Fibroblast of skin of left quadriceps (primary cell): ENCODE measurements at places on chromosomes 6 and 20.

GRCh38 chr6:122072014-122072647, 327.3 kb upstream of the HSF2 start:
- no peak for DNase-seq

- DNase-seq = no peak
Observed at GRCh38 chr20:63072991-63073737, 66.4 kb upstream of the BHLHE23 start.

DNA sequence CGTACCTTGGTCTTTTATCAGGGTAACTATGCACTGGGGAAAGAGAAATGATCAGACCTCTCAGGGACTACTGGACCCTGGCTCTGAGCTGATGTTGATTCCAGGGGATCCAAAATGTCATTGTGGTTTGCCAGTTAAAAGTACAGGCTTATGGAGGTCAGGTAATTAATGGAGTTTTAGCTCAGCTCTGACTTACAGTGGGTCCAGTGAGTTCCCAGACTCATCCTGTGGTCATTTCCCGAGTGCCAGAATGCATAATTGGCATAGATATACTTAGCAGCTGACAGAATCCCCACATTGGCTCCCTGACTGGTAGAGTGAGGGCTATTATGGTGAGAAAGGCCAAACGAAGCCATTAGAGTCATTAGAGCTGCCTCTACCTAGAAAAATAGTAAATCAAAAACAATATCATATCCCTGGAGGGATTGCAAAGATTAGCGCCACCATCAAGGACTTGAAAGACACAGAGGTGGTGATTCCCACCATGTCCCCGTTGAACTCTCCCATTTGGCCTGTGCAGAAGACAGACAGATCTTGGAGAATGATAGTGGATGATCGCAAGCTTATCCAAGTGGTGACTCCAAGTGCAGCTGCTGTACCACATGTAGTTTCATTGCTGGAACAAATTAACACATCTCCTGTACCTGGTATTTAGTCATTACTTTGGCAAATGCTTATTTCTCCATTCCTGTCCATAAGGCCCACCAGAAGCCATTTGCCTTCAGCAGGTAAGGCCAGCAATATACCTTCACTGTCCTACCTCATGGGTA, 152.4 kb downstream of the THBS2 start:
- DNase-seq = no peak

DNA sequence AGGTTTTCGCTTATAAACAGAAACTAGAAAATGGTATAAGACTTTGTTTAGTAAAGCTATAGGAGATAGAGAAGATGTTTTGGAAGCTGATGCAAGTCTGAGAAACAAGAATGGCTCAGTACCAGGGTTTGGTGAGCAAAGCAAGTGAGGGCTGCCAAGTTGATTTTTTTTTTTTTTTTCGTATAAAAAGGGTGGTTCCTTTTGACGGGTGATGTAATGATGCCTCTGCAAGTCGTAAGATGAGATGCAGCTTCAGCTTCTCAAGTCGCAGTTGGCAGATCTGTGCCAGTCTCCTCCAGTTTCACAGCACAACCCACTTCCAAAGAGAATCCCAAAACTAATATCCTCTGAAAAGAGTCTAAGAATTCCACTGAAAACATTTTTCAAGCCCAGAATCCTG, 252.8 kb upstream of the CDH4 start:
- no peak for DNase-seq

GRCh38 chr6:97186416-97186999, 96.5 kb downstream of the MMS22L start:
- DNase-seq = peak; percentile 35

DNA sequence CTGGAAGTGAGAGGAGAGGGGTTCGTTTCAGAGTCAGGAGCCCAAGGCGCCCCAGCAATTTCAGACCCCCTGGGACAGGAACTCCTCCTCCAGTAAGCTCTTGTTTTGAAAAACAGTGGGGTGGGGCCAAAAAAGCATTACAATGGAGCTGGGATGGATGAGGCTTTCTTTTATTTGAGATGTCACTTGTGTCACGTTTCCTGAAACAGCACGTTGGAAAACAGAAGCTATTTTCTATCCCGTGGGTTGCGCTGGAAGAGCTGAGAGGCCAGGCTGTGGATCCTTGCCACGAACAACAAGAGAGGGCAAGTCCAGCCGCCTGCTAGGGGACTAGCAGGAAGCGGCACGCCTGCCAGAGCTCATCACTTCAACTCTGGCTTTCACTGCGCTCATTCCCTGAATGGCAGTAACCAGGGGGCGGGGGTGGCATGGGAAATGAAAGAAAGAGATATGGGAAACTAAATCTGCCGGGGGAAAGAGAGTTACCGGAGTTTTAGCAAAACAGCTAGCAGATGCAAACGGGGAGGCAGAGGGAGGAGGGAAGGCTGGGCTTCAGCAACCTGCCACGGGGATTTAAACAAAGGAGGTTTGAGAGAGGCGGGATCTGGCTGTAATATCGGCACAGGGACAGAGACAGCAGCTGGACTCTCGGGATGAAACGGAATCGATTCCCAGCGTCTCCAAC, 34.6 kb downstream of the GCNT2 start:
- DNase-seq = no peak

GRCh38 chr6:31121131-31121790, 1.0 kb upstream of the CDSN start:
- no peak for DNase-seq

GRCh38 chr6:129402244-129402643, 307.7 kb downstream of the ARHGAP18 start:
- no peak for DNase-seq

GRCh38 chr6:100464162-100464851, 414 bp downstream of the SIM1 start:
- DNase-seq = no peak

- no peak for DNase-seq
Observed at GRCh38 chr6:37503309-37503965, 3.7 kb upstream of the CCDC167 start.

DNA sequence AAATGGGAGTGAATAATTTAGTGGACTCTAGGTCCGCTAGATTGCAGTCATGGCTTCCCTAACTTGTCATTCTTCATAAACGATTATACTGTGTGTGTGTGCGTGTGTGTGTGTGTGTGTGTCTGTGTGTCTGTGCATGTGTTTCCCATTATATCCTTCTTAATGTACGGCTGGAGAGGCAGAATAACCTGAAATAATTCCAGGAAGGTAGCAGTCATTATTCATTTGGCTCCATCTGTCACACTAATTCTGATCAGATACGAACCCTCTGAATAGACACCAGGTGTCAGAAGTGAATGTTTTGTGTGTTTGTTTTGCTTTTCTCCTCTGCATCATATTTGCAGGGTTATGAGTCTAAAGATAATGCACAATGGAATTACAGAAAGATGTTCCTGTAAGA, 372.9 kb downstream of the DOK5 start:
- no peak for DNase-seq

DNA sequence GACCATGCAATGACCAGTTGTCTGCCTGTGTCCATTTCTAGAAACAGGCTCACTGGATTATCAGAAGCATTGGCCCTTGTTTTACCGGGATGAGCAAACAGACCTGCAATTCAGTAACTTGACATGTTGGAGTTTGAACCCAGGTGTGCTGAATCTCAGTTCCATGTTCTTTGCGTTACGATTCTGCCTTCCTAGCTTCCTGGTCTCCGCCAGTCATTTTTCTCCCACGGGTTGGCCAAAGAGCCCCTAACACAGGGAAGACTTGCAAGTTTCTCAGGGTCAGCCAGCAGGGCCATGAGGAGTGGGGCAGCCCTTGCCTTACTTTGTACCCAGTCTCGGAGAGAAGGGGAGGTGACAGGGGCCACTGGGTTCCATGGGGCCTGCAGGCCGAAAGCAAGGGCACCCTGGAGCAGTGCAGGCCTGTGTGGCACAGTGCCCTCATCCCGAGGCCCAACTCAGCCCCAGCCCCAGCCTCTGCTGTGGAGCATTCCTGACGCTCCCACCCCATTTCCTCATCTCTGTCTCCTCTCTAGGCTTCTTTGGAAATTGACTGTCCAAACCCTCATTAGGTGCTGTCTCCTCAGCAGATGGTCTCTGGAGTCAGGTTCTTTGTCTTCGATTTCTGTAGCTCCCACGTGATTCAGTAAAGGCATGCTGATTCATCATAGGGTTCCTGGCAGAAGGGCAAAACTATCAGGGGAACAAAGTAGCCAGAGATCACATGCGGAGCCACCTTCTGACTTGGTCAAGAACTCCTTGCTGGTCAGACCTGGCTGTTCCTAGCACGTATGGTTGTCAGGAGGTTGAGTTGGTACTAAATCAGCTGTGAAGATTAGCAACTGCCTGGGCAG, 23.6 kb downstream of the CDS2 start:
- DNase-seq = no peak

DNA sequence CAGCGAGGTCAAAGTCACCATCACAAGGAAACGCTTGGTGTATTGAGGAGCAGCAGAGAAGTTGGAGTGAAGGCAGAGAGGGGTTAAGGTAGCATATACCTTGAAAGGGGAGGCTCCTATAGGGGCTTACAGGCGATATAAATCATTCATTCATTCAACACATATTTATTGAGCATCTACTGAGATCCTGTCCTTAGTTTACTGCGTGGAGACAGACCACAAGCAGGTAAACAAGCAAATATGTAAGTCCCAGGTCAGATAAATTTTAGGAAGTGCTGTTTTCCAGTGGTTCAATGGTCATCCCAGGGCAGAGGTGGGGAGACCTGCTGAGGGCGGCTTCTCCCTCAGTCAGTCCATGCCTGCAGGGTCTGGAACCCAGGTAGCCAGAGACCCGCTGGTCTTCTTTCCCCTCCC, 761 bp upstream of the DNMT3B start:
- no peak for DNase-seq

DNA sequence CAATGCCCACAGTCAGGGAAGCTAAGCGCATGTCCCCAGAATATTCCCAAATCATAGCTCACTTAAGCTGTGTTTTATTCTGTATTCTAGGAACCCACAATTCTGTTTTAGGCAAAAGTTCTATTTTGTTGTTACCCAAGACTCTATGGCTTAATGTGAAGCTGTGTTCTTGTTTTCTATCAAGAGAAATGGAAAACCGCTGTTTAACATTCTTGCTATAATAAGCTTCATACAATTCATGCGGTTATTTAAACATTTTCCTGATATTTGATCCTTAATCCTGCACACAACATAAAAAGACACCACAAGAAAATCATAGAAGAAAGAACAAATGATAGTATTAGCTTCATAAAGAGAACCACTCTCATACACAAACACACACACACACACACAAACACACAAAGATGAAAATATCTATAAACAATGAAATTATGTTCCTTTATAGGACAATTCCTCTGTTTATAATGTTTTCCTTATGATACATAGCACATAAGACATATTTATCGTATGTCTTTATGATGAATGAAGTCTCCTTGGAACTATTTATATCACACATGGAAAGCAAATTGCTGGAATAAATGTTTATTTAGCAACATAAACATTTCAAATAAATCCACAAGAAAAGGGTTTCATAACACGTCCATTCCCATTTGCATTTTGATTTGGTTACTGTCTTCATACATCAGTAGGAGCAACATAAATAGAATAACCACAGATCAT, 16.4 kb upstream of the COL21A1 start:
- DNase-seq = peak; percentile 54

DNA sequence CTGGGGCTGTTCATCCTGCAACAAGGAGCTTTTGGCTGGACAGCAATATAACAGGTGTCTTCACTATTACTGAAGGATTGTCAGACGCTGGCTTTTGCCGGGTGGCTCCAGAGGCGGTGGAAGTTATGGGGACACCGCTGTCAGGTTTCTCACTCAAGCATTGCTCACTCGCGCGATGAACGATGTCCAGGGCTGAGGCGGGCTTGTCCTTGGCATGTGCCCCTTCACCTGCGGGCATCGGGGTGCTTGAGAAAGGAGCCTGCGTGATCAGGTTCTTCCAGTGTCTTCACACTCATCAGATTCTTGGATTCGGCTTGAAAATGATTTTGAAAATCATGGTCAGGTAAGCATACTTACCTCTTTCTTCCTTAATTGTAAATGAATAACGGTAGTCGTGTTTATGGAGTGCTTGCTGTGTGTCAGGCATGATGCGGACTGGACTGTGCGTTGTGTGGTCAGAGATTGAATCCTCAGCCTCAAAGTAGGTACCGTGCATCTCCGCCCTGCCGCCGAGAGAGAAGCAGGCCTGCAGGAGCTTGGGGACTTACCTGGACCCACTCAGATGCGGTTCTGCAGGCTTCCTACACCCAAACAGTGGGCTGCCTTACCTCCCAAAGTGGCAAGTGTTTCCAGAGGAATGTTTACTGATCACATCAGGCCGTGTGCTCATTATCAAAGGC, 18.3 kb upstream of the PYGB start:
- no peak for DNase-seq

DNA sequence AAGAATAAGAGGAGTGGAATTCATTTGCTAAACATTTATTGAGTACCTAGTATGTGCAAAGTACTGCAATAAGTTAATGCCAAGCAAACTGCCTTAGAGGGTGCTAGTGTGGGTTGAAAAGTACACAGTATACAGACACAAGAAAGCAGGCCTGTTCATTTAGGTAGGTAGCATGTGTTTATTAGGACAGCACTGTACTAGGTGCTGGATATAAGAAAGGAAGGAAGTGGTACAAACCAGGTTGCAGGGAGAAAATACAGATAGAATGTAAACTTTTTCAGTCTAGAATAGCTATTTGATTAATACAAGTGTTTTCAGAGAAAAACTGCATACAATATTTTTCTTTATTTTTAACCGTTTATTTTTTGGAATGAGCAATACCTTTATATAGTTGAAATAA, 68.1 kb downstream of the PHF20 start:
- no peak for DNase-seq

DNA sequence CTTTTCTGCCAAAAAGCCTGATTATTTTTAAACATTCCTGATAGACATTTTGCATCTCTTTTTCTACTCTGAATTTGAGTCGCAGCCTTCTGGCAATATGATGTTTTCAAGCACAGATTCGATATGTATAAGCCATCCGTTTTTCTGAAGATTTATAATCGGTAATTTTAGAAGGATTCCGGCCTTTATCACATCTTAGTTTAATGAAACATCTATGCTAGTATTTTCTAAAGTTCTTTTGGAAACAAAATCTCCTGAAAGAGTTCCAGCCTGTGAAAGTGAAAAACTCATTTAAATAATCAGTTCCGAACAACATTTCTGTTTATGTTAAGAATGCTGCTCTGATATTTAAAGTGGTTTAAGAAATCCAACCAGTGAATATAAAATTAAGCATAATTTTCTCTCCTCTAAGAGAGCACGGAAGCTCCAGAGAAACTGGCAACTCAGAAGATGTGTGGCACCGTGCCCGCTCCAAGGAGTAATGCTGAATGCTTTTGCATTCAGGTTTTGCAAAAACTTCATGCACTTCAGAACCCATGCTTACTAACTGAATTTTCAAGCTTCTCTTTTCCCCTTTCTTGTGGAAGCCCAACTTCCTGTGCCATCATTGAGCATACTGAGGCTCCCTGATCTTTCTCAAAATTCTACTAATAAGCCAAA, 20.7 kb downstream of the NDUFAF4 start:
- DNase-seq = no peak
